Left lung (tissue), 14 donors: ENCODE measurements at places on chromosomes 5 and 9. TPM values are rescaled to one million over a fixed set of nuclear protein-coding genes. Genes with fewer than 3 reads are reported as not detected.

- no peaks in the 10 kb centered on the region for H3K4me1 ChIP-seq
- no peak overlapping the region for H3K27ac ChIP-seq
- H3K36me3 ChIP-seq, result no peaks in the 10 kb centered on the region
- peak; percentile 30 for DNase-seq
- H3K4me3 ChIP-seq, result no peak overlapping the region
These were observed 13.5 kb downstream of the ADAMTS2 start for GRCh38 chr5:179331591-179332375.

The PTPRD gene
- total RNA-seq, result 49.5 TPM

DNA sequence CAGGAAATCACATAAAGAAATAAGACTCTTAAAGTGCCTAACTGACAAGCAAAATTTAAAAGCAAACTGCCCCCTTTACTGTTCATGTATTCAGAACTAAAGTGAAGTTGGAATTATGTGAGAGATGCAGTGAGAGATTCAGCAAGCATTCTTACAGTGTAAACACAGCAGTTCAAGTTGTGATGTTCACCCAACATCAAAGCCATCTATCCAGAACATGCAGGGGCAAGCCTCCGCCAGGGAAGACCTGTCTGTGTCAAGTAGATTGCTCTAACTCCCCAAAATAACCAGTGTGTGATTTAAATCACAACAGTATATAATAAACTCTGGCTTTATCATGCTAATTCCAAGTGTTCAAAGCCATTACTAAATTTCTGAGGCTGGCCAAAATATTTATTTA lies 233.3 kb downstream of the BNC2 start:
- no peak for DNase-seq
- H3K4me1 ChIP-seq, result no peaks in the 10 kb centered on the region
- H3K36me3 ChIP-seq, result no peaks in the 10 kb centered on the region
- no peak overlapping the region for H3K4me3 ChIP-seq
- no peaks in the 10 kb centered on the region for H3K27me3 ChIP-seq

The PCDHB3 gene
- 2.0 TPM for total RNA-seq

GRCh38 chr9:127707766-127708165 lies 978 bp downstream of the CFAP157 start:
- no peaks in the 10 kb centered on the region for H3K4me1 ChIP-seq
- H3K36me3 ChIP-seq, result no peaks in the 10 kb centered on the region
- no peak for DNase-seq
- no peak overlapping the region for H3K27ac ChIP-seq
- H3K27me3 ChIP-seq, result no peaks in the 10 kb centered on the region
- H3K4me3 ChIP-seq, result no peak overlapping the region

- H3K36me3 ChIP-seq, result no peaks in the 10 kb centered on the region
- DNase-seq, result no peak
- no peaks in the 10 kb centered on the region for H3K27me3 ChIP-seq
- H3K4me1 ChIP-seq, result no peaks in the 10 kb centered on the region
- H3K27ac ChIP-seq, result no peak overlapping the region
- H3K4me3 ChIP-seq, result no peak overlapping the region
These were observed 174.5 kb upstream of the ADAMTSL1 start for GRCh38 chr9:18299449-18299848.
